8988T (cell line): ENCODE measurements at places on chromosomes 1 and 21.

GRCh38 chr1:119002028-119002686 lies 14.0 kb upstream of the TBX15 start:
- no peak for DNase-seq

GRCh38 chr1:6788946-6789345 lies 3.7 kb downstream of the CAMTA1 start:
- DNase-seq: no peak

GRCh38 chr1:5393603-5394002 lies 598.6 kb downstream of the NPHP4 start:
- DNase-seq: no peak

GRCh38 chr1:112504661-112505399 lies 3.9 kb upstream of the WNT2B start:
- no peak for DNase-seq

DNA sequence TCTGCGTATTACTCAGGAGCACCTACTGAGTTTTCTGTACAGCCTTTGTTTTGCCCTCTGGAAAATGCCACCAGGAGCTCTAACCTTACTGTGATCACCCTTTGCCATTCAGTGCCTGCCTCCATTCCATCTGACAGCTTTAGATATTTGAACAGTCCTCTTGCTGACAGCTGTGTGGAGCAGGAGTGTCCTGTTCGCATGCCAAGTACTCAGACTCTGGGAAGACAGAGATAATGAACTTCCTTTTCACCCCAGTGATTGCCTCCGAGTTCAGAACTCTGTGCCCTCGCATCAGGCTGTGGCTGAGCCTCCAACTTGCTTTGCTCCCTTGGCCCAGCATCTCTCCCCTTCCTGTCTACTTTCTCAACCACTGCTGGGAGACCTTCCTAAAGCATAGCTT lies 74.0 kb downstream of the CACNA1E start:
- DNase-seq: no peak

GRCh38 chr1:10170239-10170574 lies 40.2 kb upstream of the KIF1B start:
- DNase-seq: no peak

DNA sequence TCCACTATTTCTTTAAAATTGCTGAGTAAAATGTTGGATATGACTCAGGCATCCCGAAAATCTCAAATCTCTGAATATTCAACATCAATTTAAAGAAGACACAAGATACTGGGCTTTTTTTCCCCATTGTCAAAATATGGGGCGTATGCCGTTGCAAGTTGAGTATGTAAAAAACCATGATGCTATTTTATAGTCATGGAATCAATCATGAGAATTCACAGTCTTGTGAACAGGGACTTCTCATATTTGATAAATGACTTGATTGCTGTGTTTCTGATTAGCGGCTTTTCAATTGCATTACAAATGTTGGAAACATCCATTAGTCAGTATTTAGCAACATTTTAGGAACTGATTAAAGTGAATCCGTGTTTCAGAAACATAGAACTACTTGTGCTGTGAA lies 45.3 kb downstream of the SETD4 start:
- no peak for DNase-seq

DNA sequence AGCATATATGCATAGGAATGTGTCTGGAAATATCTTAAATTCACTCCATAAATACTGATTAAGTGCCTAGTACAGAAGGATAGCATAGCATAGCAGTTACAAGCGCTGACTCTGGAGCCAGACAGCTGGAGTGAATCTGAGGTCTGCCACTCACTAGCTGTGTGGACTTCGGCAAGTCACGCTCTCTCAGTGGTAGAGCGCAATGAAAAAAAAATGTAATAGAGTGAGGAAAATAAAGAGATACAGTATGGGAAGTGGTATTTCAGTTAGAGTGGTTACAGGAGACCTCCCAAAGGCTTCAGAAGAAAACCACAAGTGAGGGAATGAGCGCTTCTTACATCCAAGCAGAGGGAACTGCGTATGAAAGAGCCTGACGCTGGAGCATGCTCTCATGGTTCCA lies 338.9 kb upstream of the PRMT6 start:
- DNase-seq: no peak

DNA sequence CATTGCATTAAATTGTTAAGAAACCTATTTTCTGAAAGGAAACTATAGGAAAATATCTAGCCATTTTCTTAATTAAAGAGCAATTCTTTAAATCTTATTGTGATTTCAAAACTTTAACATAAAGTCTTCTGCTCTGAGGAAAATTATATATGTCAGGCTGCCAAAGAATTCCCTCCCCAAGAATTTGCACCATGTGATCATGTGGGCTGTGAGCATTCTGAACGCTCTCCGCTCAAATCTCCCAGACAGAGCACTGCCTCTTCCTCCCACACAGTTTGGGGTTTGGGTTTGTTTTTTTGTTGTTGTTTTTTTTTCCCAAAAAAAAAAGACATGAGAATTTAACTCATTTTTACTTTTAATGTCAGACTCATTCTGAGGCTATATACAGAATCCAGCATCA lies 155.9 kb upstream of the PALMD start:
- no peak for DNase-seq

- DNase-seq: no peak
Observed at GRCh38 chr1:45612941-45613579, 10.8 kb downstream of the CCDC17 start.

DNA sequence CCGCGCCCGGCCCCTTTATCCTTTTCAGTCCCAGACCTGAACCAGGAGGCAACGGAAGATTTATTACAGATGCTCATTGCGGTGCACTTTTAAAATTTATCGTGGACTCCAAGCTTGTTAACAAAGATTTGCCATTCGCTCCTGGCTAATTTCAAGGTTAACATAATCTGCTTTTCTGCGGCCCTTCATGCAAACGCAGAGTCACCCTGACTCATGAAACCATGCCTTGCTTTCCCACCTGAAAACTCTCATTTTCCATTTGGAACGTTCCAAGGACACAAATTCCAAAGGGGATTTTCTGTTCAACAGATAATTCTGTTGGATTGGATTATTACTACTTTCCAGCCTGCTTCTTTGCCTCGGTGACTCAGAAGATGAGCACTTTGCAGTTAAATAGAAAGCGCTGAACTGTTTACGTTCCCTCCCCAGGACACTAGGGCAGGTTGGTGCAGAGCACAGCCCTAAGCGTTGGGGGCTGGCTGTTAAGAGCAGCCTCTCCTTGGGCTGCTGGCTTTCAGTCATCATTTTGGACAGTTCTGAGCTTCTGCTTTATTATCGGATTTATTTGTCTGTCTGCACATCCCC lies 51.1 kb downstream of the CD247 start:
- DNase-seq: no peak

DNA sequence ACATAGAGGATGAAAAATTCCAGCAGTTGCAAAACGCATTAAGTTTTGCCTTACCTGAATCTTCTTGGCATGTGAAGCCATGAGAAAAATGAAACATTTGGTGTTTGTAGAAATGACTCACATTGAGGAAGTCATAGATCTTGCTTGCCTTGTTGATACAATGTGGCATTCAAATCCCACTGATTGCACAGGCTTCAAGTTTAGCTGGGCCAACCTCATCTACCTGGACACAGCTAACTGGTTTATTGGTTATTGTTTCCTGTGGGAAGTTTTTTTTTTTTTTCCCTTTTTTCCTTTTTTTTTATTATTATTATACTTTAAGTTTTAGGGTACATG lies 168.9 kb upstream of the C21orf91 start:
- no peak for DNase-seq

- peak; percentile 51 for DNase-seq
Observed at GRCh38 chr1:94045465-94046056, 75.4 kb downstream of the ABCA4 start.

GRCh38 chr1:19457607-19458006 lies 27.7 kb downstream of the CAPZB start:
- no peak for DNase-seq

GRCh38 chr21:45631540-45631939 lies 12.0 kb upstream of the PCBP3 start:
- no peak for DNase-seq

DNA sequence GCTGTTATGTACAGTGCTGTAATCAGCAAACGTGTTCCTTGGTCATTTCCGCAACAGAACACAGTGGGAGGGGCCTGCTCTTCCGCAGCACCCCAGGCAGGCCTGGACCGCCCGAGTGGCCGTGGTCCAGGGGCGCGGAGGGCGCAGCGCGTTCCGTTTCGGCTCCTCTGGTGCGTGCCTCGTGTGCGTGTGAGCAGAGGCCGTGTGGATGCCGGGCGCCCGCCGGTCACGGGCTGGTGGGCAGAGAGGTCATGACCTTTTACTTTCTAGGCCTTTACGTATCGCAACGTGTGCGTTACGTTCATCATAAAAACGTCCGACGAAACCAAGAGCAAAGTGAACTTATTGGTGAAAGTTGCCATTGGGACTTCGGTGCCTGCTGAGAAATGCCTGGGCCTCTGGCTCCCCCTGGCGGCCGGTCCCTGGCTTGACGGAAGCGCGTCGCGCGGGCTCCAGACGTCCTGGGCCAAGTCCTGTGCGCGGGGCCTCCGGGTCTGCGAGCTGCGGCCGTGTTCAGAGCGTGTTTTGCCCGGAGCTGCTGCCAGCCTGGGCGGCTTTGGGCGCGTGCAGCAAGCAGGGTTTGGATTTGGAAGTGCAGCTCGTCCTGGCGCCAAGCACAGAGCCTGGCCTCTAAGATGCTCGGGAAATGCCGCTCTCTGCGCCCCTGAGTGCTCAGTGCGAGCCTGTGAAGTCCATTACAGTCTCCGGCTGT lies 34.4 kb downstream of the COL18A1 start:
- DNase-seq: peak; percentile 99

DNA sequence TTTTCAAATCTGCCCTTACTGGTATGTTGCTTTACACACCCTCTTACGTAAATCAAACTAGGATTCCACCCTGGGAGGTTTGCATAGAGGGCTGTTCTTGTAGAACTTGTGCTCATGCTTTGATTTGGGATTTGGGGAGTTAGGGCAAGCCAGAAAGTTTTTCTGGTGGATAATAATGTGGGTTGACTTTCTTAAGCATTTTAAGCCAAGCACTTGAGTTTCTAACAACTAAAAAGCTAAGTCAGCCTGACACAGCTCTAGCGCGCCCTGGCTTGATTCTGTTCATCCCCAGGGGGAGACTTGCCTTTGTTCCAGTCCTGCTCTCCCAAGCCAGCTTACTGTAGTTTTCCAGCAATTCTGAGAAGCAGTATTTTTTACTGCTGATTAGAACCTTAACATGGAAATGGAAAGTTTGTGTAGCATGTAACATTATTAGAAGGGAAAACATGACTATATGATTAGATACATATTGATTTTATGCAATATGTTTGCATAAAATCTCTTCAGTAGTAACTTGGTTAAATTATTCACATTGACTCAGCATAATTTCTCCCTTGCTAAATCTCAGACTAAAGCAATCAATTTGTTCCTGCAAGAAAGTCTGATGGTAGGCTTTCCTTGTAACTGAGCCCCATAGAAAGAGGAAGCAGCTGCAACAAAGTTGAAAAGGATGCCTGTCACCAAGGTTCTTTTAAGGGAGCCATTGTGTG lies 11.0 kb upstream of the PGD start:
- DNase-seq: no peak

DNA sequence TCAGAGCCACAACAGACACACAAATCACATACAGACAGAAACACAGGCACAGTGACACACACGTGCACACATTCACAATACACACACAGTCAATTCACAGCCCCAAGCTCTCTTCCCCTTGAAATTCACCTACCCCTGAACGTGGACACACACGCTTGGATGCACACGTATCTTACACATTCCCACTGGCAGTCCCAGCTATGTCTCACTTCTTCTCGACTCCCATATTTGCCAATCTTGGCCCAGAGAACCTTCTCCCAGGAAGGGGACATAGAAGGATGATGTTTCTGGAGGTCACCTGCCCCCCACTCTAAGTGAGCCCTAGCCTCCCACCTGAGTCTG lies 1.6 kb downstream of the CRYBG2 start:
- no peak for DNase-seq

DNA sequence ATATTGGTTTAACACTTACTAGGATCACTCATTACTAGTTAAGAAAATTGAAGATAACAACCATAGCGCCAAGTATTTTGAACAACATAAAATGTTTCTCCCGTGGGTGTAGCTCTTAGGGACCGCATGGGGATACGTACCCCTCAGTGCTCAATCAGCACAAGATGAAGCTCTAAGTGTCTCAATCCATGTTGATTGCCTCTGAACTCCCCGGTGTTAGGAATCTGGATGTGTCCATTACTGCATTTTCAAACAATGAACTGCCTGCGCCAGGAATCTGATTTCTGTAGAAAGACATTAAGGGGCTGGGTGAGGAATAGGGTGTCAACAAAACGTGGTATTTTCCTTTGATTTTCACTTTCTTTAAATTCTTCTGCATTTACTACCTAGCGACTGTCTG lies 100.2 kb downstream of the LMO4 start:
- DNase-seq: no peak

DNA sequence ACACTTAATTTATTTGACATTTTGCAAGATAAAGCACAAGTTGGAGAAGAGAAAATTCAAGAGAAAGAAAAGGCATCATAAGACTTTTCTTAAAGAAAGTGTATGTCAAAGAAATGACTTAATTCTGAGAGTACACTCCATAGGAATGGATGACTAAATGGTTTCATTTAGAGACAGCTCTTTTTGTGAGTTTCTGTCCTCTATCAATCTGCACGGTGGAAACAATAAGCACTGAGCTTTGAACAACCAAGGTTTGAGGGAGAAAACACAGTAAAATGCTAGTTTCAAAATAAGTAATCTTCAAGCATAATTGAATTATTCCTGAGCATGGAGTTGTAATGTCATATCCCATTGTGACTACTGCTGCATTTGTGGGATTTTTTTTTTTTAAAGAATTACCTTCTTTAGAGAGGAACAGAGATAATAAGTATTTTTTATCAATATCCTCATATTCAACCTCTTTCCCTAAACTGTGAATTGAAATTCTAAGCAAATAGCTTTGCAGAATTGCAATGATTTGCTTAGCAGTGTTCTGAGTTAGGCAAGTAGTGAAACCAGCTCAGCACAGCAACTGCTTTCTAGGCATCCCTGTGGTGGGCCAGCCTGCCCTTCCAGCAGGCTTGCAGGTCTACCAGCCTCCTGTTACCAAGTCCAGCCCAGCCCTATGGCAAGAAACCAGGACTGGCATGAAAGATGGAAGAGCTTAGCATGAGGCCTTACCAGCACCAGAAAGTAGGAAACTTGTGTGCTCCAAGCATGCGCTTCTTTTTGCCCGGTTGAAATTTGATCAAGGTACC lies 38.2 kb downstream of the KCNJ6 start:
- DNase-seq: no peak

DNA sequence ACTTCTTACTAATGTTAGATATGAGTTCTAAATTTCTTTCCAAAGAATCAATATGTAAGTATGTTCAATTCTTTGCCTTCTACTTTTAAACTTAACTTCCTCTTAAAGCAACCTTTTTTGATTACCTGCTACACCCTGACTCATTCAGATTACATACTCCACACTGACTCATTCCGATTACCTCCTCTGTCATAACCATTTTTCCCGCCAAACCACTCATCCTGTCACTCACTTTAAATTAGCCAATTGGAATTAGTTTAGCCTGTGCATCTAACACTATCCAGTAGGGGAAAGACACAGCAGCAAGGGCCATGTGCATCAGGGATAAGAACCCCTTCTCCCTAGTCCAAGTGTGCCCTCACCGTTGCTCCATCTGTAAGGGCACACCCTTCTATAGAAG lies 815.5 kb downstream of the BRINP3 start:
- DNase-seq: no peak
